ENCODE measurements at places on chromosomes 2 and 18.

- DNase-seq = no peak
Measured at GRCh38 chr2:25912851-25913695, 34.8 kb upstream of the ASXL2 start.

DNA sequence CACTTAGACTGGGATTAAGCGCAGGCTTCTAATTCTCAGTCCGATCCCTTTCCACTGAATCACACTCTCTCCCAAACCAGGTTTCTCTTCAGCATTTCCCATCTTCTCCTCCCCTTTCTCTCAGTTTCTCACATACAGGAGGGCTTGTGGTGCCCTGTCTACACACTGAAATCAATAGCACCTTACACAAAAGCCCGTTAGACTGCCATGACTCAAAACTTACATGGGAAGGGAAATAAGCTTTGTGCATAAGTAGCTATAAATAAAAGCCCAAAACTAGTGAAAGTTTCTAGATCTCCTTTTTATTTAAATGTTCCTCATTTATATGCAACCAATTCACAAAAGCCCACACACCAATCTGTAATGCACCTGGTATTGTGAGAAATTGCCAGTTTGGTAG, 318.4 kb downstream of the TXNL1 start:
- DNase-seq = no peak

DNA sequence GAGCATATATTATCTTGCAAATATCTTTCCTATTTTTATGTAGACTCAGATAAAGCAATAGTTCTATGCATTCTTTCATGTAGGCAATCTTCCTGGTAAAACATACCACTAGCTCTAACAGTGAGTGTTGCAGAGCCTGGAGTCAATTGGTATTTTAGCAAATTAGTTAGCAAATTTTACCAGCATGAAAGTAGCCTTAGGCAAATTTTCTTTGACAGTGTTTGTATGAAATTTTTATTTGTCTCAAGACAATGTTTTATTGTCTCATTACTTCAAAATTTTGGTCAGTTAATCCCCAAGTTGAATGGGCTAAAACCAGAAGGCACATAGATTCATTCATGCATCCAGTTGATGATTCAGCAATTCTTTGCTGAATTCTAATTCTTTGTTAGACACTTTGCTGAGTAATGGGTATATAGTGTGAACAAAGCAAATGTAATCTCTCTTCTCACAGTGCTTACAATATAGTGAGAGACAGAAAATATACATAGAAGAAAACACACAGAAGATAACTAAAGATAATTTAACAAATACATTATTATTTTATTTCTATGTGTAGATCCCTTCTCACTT, 27.1 kb downstream of the SLC38A11 start:
- no peak for DNase-seq

DNA sequence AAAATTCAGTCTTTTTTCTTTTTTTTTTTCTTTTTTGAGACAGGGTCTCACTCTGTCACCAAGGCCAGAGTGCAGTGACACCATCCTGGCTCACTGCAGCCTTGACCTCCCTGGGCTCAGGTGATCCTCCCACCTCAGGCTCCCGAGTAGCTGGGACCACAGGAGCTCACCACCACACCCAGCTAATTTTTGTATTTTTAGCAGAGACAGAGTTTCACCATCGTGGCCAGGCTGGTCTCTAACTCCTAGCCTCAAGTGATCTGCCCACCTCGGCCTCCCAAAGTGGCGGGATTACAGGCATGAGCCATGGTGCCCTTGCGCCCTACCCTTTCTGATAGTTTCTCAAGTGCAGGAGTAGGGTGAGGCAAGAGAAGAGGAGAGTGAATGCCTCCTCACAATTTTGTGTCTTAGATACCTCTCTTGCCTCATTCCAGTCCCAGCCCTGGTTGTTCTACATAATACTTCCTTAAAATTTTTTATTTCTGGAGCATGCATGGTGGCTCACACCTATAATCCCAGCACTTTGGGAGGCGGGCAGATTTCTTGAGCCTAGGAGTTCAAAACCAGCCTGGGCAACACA, 68.2 kb upstream of the CAB39 start:
- no peak for DNase-seq

DNA sequence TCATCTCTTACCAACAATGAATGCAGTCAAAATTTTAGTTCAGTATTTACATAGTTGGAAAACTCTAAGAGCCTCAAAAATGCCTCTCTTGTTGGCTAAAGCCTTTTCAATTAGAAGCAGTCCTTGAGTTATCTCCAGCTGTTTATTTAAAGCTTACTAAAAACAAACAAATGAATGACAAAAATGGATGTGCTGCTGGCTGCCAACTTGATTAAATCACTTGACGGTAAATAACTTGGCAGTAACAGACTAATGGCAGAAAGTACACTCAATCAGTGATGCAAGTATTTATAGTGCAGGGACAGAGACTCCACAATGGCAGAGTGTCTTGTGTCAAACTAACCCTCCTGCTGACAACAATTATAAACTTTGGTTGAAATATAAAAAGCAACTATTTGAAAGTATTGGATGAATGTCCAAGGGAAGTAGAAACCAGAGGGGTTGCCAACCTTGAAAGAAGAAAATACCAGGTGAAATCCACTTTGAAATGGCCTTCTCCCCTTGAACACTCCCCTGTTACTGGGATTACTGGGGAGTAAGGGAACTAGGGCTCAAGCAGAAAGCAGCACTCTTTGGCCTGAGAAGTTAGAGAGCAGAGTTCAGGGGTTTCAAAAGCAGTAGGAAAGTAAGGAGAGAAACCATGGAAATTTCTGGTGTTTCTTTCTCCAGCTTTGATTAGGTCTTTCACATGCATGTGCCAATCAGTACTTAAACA, 245.2 kb upstream of the SPHKAP start:
- no peak for DNase-seq

GRCh38 chr18:25349131-25349925, 2.6 kb downstream of the ZNF521 start:
- peak; percentile 43 for DNase-seq

- DNase-seq = no peak
Measured at GRCh38 chr2:231917280-231918066, 8.7 kb downstream of the NPPC start.

- DNase-seq = no peak
Measured at GRCh38 chr2:3442185-3442584, 62.7 kb downstream of the TRAPPC12 start.

DNA sequence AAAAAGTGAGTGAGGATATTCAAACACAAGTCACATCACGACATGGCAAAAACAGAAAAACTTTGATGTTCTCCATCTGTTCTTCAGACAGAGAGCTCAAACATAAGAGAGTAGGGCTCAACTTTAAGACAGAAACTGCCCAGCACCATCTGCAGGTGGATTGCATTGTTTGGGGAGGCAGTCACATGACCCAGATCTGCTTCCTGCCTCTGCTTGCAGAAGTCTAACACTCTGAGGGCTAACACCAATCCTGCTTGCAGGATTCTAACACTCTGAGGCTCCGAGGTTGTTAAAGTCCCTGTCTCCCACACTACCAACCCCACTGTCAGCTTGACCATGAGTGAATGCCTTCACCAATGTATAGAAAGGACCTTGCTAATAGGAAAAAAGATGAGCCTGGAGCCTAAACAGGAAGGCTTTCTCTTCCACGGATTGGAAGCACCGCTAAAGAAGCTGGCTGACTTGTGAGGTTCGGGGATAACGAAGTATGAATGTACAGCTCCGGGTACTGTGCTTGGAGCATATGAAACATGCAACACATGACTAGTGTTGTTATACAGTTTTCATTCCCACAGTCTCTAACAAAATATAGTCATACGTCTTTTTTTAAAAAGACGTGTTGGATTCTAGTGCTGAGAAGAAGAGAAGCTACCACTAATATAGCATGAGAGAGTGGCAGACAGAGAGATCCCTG, 176.6 kb upstream of the CREB1 start:
- no peak for DNase-seq

DNA sequence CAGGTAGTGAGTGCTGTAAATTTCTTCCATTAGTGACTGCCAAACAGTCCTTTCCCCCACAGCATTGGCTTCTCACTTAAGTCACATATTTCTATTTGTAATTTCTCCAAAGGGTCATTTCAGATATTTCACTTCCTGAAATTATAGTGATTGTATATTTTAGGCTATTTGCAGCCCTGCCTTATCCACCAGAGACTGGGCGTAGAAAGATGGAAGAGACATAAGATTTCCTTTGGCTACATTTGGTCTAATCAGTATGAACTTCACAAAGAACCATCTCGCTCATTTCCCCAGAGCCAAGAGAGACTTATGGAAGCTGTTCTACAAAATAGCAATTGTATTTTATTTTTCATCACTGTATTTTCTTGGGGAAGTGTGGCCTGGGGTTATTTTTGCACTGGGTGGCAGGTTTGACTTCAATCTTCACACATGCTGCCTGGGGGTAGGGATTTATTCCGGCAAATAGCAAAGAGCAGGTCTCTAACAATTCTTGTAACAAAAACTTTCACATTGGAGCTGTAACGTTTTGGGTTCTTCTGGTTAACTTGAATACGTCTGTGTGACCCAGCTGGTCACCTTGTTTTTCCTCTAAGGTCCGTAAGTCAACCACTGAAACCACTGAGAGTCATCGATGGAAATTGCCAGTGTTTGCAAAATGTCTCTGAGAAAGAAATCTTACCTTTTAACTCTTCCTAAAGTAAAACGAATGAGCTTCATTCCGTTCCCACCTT, 170.6 kb upstream of the SERPINE2 start:
- DNase-seq = no peak

DNA sequence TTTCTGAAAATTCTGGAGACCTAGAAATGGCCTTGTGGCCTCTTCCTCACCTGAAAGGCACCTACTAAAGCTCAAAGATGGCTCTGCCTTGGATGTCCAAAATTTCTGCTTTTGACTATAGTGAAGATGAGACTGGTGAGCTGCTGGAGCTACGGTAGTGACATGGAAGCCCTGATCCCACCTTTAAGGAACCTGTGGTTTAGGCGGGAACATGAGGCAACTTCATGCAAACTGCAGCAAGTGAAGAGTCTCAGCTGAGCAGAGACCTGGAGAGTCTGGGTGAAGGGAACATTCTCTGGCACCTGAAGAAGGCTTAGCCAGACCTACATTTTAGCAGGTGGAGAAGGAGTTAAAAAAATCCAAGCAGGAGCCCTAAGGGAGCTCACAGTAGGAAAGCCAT, 40.0 kb downstream of the GORASP2 start:
- no peak for DNase-seq

- DNase-seq = no peak
Measured at GRCh38 chr2:34029073-34029472, 430.0 kb upstream of the FAM98A start.

DNA sequence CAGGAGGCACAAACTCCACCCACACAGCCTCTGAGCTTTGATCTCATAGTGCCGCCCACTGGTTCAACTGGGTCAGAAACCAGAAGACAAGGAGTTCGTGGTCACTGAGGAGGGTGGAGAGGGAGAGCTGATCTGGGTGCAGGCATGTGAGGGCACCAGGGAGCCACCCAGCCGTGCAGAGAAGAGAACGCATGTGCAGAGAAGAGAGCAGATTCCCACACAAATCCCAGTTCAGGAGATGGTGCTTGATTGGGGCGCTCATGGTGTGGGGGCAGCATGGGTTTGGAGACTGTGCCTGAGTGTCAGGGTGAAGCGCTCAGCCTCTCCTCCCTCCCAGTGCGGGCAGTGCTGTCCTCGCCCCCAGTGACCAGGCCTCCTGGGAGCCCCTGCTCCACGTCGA, 375.2 kb upstream of the MYT1L start:
- no peak for DNase-seq

GRCh38 chr2:189522435-189523151, 58.0 kb downstream of the SLC40A1 start:
- no peak for DNase-seq

DNA sequence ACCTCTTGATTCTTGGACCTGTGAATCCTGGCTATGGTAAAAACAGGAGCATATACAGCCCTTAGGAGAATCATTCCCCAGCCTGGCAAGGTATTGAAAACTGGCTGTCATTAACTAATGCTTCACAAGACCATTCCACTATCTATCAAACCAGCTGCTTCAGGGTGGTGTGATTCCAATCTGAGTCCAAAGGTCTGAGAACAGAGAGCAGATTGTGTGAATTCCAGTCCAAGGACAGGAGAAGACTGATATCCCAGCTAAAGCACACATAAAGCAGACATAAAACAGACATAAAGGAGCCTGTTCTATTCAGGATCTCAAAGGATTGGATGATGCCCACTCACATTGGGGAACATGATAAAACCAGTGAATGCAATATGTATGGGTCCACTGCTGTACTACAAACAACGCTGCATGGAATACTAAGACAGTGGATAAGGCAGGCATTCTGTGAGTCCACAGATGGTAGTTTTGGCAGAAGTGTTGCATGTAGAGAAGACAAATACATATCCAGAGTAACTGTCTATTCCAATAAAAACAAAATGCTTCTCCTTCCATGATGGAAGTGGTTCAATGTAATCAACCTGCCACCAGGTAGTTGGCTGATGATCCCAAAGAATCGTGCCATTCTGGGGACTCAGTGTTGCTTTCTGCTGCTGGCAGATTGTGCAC, 363.9 kb downstream of the KCNJ3 start:
- no peak for DNase-seq

GRCh38 chr2:65054749-65055421, 1.3 kb upstream of the CEP68 start:
- no peak for DNase-seq

GRCh38 chr2:60735496-60736250, 20.4 kb upstream of the PAPOLG start:
- DNase-seq = no peak

- no peak for DNase-seq
Measured at GRCh38 chr2:99520813-99521212, 31.0 kb upstream of the REV1 start.

DNA sequence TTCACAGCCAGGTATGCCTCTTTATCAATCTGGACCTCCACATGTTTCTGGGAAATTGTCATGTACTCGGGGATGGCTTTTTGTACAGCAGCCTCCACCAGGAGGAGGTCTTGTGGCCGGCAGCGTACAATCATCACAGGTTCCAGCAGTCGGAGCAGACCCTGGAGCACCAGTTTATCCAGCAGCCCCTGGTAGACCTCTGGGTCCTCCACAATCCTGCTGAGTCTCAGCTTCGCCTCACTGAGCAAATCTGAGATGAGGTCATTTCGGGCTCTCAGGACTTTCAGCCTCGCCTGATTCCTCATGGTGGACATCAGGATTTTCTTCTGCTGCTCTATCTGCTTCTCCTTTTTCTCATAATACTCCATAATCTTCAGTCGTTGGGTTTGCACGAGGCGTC, 32.8 kb downstream of the TMEM247 start:
- DNase-seq = no peak

DNA sequence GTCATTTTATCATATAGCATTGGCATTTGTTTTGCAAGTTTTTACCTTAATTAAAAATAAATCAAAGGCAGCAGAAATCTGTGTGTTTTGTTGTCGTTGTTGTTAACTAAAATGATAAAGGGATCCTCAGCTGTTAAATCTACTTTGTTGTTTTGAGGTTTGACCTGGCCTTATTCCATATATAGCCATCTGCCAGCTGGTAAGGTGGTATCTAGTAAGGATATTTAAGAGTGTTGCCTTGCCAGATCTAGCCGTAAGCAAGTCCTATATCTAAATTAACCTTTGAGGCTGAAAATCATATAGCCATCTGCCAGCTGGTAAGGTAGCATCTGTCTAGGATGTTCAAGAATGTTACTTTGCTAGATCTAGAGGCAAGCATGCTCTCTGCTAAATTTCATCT, 56.6 kb downstream of the BMPR2 start:
- no peak for DNase-seq

Measured in ureter (tissue), 1 donor.